Kidney (tissue), 22 donors: ENCODE measurements at places on chromosomes 2 and 18.

DNA sequence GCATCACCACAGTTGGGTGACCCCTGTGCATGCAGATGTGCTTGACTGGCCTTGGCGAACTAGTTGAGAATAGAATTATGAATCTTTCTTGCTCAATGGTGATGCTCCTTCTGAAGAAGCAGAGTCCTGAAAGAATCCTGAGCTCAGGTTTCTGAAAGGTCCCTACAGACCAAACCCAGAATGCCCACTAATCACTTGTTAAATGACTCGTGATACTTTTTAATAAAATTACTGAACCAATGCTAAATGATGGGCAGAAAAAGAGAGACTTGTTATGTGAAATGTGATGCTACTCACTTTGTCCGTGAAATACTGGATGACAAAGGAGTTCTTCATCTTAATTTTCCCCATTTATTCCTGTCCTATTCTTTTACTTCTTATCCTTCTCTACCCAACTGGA is 263.5 kb upstream of the LRRTM1 start:
- no peak for DNase-seq

GRCh38 chr2:192414794-192415193 is 220.1 kb upstream of the TMEFF2 start:
- no peak for DNase-seq

- DNase-seq: no peak
Measured at GRCh38 chr2:238996331-238997136, 148.6 kb downstream of the TWIST2 start.

DNA sequence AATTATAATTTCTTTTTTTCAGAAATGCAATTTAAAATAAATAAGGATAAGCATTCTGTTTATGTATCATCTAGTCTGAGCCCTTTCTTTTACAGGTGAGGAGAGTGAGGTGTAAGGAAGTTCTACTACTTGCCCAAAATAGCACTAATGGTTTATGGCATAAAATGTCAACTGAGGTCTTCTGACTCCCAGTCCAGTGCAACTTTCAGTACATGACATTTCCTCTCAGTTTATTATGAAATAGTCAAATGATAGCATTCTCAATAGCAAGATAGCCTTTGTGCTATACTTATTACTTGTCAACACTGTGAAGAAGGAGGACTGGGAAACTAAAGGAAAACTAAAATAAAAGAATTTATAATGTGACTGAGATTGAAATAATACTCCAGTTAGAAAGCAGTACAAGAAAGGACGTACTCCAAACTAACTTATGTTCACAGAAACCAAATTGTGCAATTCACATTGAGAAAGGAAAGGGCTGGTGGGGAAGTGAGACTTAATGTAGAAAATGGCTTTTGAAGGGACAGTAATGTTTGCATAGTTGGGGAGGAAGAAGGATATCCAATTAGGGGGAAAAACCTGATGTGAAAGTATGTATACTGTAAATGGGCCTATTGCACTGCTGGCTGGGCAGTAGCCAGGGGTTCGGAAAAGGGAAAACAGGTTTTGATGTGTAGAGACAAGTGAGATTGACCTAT is 166.7 kb upstream of the ZEB2 start:
- no peak for DNase-seq

GRCh38 chr2:121969766-121970639 is 214.6 kb downstream of the TSN start:
- peak; percentile 13 for DNase-seq

DNA sequence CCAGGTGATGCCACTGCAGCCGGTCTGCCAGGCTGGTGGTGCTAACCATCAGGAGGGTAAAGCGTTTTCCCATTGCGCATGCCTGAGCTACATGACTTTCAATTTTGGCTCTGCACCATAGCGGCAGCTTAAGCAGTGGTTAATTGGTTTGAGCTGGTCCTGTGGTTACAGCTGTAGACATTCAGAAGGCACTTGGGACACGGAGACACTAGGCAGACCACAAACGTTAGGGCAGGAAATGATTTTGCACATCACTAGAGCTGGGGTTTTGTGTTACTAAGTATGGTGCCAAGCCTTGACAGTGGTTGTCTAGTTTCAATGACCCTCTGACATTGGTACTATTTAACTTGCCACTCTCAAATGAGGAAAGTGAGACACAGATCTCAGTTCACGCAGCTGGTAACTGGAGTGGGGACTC is 28.9 kb upstream of the CNOT11 start:
- peak; percentile 34 for DNase-seq

- peak; percentile 92 for DNase-seq
Measured at GRCh38 chr2:108288534-108289106, at the start of gene SULT1C2. Gene SULT1C2 (plus strand): TSS chr2:108288895. CDS start chr2:108293668, 4,773 bp downstream.

GRCh38 chr2:11022064-11022463 is 110.3 kb downstream of the KCNF1 start:
- no peak for DNase-seq

DNA sequence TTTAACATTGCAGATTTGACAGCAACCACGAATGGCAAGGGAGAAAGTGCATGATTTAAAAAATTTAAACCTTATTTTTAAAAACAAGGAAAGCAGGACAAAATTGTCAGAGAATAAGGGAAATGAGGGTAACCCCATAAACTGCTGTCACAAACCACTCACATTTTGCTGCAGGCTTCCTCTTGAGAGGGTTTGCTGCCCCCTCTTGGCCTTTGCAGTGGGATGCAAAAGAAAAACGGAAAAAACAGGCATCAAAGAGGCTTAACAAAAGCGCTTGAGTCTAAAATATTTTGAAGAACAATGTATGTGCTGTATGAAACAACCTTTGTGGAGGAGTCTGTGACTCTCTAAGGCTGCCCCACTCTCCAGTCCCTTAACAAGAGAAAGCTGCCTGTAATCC is 91.6 kb downstream of the TMX3 start:
- DNase-seq: no peak
